ENCODE measurements at places on chromosomes 4 and X. TPM values are rescaled to one million over a fixed set of nuclear protein-coding genes. Genes with fewer than 3 reads are reported as not detected.
A peak's percentile ranks its signal among the peaks of the same experiment; 100 is the strongest.

DNA sequence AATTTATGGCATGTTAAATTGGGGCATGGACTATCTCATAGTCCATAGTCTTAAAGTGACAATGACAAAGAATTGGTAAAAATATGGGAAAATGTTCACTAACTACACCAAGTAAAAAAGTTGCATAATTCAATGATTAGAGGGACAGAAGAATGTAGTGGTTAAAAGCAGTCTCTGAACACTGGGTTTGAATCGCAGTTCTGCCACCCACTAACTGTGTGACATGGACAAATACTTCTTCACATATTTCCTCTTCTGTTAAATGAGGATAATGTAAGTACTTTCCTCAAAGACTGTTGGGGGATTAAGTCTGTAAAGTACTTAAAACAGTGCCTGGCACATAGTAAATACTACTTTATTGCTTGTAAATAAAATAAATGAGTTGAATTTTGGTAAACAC is 15.3 kb downstream of the COQ2 start:
- no peak for DNase-seq

GRCh38 chr4:114052227-114052626 is 72.8 kb upstream of the ARSJ start:
- DNase-seq = no peak

GRCh38 chr4:143654571-143654970 is 45.9 kb downstream of the FREM3 start:
- DNase-seq = no peak

GRCh38 chrX:109886122-109886761 is 116.7 kb upstream of the TMEM164 start:
- no peak for DNase-seq

- no peak for DNase-seq
Observed at GRCh38 chrX:44871931-44872820, 812 bp upstream of the KDM6A start.

DNA sequence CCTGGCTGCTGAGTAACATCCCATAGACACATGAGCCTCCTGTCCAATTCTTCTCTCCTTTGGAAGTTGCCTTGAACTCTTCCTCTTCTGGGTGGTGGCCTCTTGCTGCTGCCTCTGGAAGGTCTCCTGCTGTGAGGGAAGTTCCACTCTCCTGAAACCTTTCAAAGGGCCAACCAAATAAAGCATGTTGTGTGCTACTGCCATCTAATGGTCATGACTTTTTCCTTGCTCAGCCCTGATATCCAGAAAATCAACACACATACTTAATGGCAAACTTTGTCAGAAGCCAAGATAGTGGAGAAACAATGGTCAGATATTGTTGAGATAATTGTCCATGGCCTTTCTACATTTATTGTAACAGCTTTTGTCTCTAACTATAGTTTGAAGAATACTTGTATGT is 19.1 kb upstream of the ZXDA start:
- DNase-seq = no peak

DNA sequence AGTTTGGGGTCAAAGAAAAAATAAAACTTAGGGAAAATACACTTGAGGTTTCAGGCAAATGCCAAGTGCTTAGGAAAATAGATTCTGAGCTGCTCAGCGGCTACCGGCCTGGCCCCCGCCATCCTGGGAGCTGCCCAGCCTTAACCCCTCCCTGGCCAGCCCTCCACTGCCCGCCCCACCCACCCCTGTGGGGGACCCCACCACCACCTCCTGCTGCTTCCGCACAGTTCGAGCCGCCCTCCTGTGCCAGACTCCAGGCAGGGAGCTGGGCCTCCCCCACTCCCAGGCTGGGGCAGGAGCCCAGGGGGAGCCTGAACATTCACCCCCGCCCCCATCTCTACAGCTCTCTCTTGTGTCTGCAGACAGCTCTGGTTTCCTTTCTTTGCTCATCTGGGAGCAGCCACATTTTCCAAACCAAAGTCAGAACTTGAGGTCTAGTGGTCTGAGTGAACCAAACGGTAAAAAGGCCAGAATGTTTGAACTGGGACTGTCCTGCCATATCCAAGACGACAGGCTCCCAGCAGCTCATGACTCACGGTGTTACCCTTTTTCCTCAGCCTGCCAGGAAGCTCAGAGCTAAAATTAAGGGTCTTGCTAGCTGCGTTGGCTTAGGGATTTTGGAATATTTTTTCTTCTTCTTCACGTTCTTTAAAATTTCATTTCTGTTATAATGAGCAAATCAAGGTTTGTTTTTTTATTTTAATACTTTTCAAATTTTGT is 4.7 kb upstream of the FGFR3 start:
- no peak for DNase-seq

DNA sequence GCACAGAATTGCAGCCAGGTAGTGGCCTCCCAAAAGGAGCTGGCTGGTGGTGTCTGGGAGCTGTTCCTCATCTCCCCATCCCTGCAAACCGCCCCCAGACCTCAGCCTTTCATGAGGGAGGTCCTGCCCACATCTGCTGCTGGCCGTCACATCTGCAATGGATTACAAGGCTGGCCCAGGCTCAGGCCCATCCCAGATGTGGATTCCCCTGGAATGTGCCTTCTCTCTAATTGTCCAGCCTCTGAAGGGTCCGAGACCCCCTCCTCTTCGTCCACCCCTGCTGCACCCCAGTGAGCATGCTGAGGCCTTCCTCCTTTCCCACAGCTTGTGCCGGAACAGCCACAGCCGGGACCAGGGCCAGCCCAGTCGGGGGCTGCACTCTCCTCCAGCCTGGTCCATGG is 115.0 kb upstream of the NALF2 start:
- DNase-seq = peak; percentile 12

HMX1 gene
- total RNA-seq = not detected

SPATA4 gene
- total RNA-seq = not detected

POF1B gene
- total RNA-seq = 21.4 TPM

Measured in right cardiac atrium (tissue), 5 donors.